NT2/D1 (cell line): ENCODE measurements at places on chromosomes 11 and 22.

DNA sequence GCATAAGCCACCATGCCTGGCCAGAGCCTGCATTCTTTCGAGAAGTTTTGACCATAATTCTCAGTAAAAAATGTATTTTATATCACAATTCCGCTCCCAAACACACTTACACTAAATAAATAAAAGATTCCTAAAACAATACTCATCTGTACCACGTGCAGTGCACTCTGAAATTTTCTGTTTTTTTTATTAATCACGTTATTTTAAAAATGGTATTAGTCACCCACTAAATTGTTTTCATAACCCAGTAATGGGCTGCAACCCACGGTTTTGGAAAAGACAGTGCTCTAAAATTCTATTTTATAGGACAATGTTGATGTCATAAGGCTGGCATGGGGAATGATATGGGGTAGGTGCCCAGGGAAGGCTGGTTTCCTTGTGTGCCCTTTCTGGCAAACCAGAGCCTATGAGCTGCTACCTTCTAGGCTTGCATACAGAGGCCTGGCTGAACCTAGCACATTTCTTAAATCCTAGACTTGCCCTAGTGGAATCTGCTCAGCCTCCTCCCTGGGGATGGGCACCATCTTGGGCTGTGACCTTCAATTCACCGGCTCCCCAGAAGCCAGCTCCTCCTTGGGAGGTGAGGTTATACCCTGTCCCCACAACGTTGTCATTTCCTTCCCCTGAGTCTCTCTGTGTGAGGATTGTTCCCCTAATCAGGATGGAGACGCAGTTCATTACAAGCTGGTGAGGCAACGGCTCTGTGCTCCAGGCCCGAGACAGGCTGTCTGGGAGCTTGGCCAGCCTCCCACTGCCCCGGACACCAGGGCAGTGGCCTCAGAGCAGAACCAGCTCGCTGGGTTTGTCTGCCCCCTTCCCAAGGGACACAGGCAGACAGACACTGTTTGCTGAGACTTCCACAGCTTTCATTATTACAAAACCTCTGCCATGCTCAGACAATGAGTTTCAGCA lies 116.5 kb upstream of the NAV2 start:
- DNase-seq, result no peak

- DNase-seq, result no peak
Observed at GRCh38 chr11:19420868-19421533, 180.3 kb upstream of the E2F8 start.

DNA sequence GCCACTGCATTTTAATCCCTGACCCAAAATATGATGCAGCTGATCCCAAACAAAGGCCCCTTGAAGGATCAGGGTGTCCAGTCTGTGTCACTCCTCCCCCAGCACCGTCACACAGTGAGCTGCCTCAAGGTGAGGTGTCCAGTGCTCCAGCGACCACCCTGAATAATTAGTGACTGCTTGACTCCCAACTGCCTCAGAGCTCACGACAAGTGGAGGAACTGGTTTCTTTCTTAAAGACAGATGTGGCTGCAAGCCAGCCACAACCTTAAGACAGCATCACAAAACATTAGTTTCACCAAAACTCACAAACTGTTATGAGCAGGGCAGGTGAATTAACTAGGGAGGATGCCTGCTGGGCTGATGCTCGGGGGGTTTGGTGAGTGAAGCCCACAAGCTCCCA lies 74.6 kb downstream of the PIWIL3 start:
- no peak for DNase-seq

DNA sequence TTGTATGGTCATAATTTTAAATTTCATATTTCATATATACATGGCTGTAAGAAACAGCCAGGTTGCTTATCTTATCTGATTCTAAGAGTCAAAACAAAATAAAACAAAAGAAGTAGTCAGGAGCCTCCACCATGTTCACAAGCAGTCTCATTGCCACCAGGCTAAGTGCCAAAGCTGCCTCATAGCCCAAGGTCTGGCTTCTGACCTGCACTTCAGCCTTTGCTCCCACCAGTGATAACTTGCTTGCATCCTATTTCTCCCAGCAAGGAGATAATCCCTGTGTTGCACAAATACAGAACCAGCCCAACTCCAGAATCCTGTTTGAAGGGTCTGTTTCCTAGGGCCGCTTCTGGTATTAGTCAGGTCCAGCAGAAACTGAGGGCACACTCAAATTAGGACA lies 53.9 kb upstream of the TSKU start:
- no peak for DNase-seq

DNA sequence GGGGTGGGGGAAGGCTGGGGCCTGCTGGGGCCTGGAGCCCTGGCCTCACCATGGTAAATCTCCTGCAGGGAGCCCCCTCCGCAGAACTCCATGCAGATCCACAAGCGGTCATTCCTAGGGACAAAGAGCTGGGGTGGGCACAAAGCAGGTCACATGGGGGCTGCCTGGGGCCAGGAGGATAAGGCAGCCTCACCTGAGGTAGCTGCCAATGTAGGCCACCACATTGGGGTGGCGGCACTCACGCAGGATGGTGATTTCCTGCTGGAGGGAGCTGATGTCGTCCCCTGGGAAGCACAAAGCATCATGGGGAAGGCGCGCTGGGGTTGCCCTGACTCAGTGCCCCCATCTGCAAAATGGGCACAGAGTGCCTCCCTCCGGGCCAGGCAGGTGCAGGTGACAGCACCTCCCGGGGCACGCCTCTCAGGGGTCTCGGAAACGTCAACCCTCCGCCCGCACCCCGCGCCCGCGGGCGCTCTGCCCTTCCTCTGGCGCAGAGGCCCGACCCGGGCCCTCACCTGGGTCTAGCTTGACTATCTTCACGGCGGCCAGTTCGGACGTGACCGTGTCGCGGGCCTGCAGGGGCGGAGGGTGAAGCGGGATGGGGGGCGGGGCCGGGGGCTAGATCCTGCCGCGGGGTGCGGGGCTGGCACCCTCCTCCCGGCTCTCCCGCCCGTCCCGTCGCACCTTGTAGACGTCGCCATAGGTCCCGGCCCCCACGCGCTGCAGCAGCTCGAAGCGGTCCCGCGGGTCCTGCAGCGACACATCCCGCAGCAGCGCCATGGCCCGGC lies 450 bp downstream of the MAP4K2 start:
- DNase-seq, result no peak

- no peak for DNase-seq
Observed at GRCh38 chr22:42969348-42969975, 45.5 kb downstream of the PACSIN2 start.

DNA sequence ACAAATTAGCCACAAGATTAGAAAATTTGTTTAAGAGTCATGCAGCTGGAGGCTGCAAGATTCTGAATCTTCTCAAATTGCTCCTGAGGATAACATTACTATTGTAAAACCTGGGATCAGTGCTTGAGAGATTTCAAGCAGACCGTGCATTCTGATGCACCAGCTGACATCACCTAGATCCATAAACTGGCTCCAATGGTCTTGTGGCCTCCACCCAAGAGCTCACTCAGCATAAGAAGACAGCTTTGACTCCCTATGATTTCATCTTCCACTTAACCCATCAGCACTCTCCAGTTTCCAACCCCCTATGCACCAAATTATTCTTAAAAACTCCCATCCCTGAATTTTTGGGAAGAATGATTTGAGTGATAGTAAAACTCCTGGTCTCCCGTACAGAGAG lies 1007.9 kb upstream of the TENM4 start:
- no peak for DNase-seq

DNA sequence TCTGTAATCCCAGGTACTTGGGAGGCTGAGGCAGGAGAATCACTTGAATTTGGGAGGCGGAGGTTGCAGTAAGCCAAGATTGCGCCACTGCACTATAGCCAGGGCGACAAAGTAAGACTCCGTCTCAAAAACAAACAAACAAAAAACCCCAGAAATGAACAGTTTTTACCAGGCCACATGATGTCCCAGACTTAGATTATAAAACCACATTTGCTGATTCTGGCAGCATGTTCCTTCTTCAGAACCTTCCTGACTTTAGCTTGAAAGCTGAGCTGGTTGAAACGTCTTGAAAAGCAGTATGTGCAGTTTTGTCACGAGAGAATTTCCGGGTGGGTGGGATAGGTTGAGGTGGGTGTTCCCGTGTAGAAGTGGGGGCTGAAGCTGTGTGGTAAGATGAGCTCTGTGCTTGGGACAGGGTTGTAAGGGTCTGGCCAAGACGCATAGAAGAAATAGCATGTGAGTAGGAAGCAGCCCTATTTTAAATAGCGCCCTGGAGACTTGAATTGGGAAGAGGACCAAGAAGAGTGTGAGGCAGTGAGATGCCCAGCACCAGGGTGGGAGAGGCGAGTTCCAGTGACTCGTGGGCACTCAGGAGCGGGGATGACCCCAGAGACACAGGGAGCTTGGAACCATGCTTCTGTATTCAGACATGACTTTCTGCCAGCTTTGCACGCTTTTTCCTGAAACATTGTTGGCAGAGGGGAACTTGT lies 7.6 kb downstream of the AP2A2 start:
- DNase-seq, result no peak

DNA sequence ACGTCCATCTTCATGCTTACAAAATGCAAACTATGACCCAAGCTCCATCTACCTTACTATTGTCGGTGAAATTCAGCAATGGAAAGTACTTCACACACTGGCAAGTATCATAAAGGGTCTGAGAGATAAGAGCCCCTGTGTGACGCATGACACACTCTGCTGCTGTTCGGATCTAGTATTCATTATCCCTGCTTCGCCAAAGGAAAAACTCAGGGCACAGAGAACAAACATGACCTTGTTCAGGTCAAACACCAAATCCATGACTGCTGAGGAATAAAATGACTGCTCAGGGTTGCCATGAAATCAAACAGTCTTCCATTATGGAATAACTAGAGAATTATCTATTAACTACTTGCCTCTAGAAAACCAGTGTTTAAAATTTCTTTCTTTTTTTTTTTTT lies 73.0 kb downstream of the MICAL3 start:
- DNase-seq, result no peak

- no peak for DNase-seq
Observed at GRCh38 chr11:66316849-66317251, at the start of gene CD248. Gene CD248, minus strand, starts transcription at chr11:66317044. Its CDS starts 17 bp downstream, at chr11:66317027.

- DNase-seq, result no peak
Observed at GRCh38 chr11:15839061-15839460, 517.3 kb downstream of the SOX6 start.

- no peak for DNase-seq
Observed at GRCh38 chr11:46378811-46379481, 2.5 kb upstream of the MDK start.

- peak; percentile 33 for DNase-seq
Observed at GRCh38 chr11:123653827-123654565, 428 bp downstream of the SCN3B start.

DNA sequence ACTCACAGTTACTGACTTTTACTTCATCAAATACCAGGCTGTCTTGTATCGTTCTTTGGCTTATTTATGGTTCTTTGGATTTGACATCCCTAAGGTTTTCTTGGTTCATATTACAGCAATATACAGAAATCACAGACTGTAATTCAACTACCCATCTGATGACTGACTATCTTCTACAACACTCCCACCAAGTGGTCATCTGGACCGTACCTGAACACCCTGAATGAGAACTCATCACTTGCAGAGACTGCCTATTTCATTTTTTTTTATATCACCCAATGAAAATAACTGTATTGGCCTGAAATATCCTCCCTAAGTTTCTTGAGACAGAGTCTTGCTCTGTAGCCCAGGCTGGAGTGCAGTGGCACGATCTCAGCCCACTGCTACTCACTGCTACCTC lies 9.5 kb upstream of the UPB1 start:
- DNase-seq, result no peak

DNA sequence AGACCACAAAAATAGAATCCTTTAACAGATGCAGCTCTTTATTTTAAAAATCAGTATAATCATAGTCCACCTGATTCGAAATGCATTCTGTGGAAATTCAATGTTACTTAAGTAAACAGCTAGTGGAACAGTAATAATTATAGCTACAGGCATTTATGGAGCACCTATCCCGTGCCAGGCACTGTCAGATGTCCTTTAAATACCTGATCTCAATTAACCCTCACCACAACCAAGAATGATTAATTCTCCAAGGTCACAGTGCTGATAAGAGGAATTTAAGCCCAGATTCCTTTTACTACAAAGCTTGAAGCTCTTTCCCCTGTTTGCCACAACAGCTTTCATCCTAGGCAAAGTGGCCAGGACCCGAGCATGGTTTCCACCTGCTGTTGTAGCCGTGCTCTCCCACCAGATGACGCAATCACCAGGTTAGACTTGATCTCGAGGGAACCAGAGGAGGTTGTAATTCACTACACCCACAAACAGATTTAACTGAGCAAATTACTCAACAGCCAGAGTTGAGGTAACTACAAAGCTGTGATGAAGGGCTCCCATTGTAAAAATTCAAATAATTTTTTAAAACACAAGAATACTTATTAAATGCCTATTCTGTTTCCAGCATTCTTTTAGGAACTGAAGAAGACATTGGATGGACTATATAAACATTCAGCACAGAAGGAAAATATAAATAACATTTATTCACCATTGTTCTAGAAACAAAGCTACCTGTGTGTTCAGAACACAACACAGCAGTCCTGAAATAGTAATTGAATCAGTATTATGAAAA lies 10.3 kb downstream of the PRDM10 start:
- no peak for DNase-seq
